Panc1 (cell line): ENCODE measurements at places on chromosomes 3 and 15.

DNA sequence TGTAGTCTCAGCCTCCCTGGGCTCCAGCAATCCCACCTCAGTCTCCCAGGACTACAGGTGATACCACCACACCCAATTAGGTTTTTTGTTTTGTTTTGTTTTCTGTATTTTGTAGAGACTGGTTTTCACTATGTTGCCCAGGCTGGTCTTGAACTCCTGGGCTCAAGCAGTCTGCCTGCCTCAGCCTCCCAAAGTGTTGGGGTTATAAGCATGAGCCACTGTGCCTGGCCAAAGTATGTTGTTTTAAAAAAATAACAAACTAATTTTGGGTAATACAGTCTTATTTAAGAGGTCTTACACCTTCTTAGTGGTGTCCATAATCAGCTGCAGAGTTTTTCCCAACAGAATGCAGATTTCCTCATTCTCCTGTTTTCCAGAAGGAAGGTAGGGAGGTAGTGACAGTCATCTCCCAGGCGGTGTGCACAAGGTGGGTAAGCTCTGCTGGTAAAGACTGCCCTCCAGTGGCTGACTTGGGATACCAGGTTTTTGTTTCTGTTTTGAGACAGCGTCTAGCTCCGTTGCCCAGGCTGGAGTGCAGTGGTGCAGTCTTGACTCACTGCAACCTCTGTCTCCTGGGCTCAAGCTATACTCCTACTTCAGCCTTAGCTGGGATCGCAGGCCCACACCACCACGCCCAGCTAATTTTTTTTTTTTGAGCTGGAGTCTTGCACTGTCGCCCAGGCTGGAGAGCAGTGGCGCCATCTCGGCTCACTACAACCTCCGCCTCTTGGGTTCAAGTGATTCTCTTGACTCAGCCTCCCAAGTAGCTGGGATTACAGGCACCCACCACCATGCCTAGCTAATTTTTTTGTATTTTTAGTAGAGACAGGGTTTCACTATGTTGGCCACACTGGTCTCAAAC is 58.4 kb downstream of the MAP6D1 start:
- peak; percentile 61 for DNase-seq

- DNase-seq = no peak
These were observed 39.2 kb downstream of the HMCES start for GRCh38 chr3:129317848-129318247.

- DNase-seq = no peak
These were observed 565 bp downstream of the CIB2 start for GRCh38 chr15:78130466-78131294.

DNA sequence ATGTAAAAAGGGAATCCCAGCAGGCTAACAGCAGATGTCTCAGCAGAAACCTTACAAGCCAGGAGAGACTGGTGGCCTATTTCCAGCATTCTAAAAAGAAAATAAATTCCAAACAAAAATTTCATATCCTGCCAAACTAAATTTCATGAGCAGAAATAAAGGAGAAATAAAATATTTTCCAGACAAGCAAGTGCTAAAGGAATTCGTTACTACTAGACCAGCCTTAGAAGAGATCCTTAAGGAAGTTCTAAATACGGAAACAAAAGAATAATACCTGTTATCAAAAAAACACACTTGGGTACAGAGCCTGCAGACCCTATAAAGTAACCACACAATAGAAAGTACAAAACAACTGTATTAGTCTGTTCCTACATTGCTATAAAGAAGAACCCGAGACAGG is 41.4 kb downstream of the HDGFL3 start:
- no peak for DNase-seq

DNA sequence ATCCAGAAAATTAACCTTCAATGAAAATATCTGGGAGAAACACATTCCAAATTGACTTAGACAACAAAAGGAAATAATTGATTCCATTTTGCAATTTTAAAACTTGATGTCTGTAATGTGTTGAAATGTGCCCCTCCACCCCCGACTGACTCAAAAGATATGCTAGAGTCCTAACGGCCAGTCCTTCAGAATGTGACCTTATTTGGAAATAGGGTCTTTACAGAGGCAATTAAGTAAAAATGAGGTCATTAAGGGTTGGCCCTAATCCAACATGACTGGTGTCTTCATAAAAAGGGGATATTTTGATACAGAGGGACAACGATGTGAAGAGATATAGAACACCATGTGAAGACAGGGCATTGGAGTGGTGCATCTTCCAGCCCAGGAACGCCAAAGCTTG is 153.9 kb downstream of the PDZRN3 start:
- no peak for DNase-seq

GRCh38 chr3:121018917-121019321 is 110.9 kb downstream of the STXBP5L start:
- DNase-seq = no peak

DNA sequence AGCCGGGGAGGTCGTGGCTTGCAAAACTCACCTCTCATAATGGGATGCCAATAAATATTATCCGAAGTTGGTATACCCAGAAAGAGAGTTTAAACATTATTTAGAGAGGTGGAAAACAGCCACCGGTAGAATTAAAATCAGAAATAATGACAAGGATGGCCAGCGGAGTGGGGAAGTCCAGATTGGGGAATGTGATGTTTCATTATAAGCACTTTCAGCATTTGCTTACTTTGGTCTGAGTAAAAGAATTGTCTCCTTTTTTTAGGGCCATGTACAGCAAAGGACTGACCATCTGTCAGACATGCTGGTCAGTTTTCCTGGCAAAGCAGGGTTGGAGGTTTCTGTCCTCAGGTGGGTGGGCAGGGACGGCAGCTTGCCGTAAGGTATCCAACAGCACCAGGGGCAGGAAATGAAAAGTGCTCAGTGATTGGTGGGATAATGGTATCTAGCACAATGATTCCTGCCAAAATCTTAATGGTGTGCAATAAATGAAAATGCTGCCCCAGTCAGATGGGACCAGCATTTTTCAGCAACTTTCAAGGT is 24.3 kb downstream of the APBA2 start:
- no peak for DNase-seq

GRCh38 chr3:107718547-107718946 is 195.8 kb downstream of the BBX start:
- DNase-seq = no peak

- DNase-seq = no peak
These were observed 54.5 kb downstream of the HSPBAP1 start for GRCh38 chr3:122739172-122739571.

GRCh38 chr3:151213151-151213550 is 10.1 kb upstream of the GPR171 start:
- DNase-seq = no peak

DNA sequence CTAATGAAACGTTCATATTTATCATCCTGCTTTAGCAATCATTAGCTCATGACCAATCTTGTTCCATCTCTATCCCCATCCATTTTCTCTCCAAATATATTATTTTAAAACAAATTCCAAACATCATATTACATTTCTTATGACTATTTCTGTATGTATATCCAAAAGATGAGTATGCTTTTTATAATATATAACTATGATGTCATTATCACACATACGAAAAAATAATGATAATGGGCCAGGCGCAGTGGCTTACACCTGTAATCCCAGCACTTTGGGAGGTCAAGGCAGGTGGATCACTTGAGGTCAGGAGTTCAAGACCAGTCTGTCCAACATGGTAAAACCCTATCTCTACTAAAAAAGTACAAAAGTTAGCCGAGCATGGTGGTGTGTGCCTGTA is 280.4 kb downstream of the FHIT start:
- no peak for DNase-seq

- DNase-seq = no peak
These were observed 141.1 kb downstream of the XXYLT1 start for GRCh38 chr3:195129644-195130492.

GRCh38 chr15:48632651-48633050 is 12.9 kb downstream of the FBN1 start:
- DNase-seq = no peak

DNA sequence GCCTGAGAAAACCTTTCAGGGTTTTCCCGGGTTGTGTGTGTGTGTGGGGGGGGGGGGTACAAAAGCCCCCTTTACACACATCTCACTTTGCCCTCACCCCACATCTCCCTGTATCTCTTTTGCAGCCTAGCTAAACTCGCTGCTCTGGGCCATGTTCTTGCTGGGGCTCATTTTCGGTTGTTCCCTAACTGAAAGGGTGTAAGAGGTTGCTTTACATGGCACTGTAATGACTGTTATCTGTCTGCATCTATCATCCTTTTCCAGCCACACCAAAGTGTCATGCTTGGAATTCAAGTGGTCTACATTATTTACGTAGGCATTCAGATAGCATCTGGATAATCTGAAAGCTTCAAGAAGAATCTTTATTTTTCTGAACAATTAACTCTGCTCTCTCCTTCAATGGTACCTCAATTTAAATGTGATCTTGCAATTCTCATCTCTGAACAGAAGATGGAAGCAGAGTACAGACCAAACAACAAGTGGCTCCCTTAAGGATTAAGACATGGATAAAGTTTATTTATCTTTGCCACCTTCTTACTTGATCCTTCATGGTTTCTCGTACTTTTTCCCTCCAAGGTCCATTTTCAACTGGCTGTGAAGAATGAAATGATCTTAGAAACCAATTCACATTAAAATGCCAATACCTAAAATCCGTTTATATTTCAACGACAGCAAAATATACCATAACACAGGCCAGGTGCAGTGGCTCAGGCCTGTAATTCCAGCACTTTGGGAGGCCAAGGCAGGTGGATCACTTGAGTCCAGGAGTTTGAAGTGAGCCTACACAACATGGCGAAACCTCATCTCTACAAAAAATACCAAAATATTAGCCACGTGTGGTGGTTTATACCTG is 34.9 kb downstream of the DCLK3 start:
- peak; percentile 27 for DNase-seq

GRCh38 chr3:46496746-46497555 is 825 bp upstream of the RTP3 start:
- no peak for DNase-seq
